PC-9 (cell line): ENCODE measurements at places on chromosomes 5 and 9. TPM values are rescaled to one million over a fixed set of nuclear protein-coding genes. Genes with fewer than 3 reads are reported as not detected.

GRCh38 chr9:4618700-4619099 is 43.4 kb upstream of the PLPP6 start:
- DNase-seq: no peak

GRCh38 chr5:171433352-171433698 is 13.9 kb downstream of the FGF18 start:
- no peak for DNase-seq

DNA sequence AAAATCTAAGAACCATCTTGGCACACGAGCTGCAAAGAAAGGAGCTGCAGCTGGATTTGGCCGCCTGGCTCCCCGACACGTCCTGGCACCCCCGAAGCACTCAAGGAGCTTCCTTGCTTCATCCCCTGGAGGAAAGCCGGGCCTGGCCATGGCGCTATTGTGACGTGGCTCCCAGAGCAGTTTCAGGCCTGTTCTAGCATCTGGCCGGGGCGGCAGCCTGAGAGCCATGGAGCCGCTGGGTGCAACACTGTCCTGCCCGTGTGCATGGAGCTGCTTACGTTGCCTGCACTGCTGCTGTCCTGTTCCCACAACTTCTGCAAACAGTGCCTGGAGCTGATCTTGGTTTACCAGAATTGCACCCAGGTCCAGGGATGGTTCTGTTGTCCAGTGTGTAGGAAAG is 63.5 kb downstream of the PTPDC1 start:
- DNase-seq: no peak

- DNase-seq: no peak
Measured at GRCh38 chr5:584216-584615, 27.9 kb upstream of the CEP72 start.

DNA sequence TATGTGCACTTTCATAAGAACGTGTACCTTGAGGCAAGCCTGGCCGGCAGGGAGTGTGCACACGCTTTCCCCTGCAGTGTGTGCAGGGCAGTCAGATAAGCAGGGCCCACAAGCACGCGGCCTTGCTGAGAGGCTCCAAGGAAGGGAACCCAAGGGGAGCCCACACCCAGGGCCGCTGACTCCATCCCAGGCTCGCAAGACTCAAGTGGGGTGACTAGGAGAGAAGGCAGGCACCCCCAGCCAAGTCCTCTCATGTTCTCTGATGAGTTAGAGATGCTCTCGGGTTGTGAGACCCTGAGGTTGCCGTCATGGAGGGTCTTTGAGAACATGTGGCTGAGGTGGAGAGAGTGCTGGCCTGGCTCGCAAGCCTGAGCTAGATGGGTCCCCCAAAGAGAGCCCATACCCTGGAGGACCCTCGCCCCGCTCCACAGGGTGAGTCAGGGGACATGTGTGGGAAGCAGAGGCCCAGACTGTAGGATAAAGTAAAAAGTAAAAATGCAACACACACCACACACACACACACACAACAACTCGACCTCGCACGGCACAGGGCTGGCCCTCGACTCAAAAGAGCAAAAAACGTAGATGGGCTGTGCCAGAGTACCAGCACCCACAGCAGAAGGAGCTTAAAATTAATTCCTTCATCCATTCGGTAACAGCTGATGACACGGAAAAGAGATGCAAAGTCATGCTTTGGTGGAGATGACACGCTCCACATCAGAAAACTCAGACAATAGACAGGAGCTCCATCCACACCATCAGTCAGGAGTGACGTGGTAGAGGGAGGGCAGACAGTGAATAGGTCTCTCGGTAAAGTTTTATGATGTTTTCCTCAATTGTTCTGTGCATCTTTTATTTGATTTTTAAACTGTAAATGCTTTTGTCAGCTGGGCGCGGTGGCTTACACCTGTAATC is 54.8 kb upstream of the NKD2 start:
- DNase-seq: no peak

DNA sequence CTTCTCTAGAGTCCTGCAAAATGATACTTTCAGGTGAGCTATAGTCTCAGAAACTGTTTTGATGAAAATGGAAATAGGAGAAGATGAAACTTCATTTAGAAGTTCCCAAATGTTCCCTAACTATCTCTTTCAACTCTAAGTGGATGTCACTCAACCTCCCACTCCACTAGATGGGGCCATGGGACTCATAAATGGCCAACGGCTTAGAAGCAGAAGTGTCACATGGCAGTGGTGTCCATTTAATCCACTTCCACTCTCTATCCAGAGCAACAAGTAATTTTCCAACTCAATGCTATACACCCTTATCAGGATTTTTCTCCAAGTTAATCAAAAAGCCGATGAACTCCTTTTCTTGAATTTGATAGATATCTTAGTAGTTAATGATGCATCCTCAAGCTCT is 295.7 kb downstream of the EDIL3 start:
- peak; percentile 9 for DNase-seq

DNA sequence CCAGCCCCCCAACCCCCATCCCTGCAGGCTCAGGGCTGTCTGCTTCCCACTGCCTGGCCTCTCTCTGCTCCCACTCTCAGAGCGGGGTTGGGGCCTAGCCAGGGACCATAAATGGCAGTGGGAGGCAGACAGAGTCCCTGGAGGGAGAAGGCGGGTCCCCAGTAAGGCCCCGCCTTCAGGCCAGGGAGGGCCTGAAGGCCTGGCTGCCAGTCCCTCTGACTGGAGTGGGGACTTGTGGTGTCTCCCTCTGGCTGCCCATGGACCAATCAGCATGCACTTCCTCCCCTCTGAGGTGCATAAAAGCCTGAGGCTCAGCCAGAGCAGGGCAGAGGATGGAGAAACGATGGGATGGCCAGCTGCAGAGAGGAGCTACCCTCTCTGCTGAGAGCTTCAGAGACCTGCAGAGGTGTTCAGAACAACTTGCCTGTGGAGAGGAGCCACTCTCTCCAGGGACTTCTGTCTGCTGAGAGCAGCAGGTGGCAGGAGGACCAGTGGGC is 2.7 kb upstream of the BTNL9 start:
- no peak for DNase-seq

Gene SMIM33
- not detected in 2 replicates for total RNA-seq

GRCh38 chr5:66826263-66826662 is 230.1 kb downstream of the MAST4 start:
- no peak for DNase-seq

GRCh38 chr5:142817949-142818431 is 47.8 kb downstream of the ARHGAP26 start:
- DNase-seq: no peak

DNA sequence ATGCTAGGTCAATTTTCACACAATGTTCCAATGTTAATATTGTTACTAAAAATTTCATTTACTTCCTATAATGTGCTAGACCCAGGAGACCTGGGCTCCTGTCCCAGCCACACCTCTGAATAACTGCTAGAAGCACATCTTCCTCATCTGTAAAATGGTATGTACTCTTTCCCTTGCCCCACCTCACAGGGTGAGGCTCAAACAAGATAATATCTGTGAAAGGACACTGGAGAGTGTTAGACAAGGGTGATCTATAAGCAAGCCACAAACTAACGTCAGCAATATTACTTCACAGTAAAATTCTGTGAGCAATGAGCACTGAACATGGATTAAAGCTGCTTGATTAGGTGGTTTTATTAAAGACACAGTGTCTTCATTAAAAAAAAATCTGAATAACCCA is 186.4 kb downstream of the EPB41L4A start:
- peak; percentile 22 for DNase-seq

- DNase-seq: no peak
Measured at GRCh38 chr5:173341961-173342430, 13.8 kb upstream of the STC2 start.

Gene GTF2H2C
- total RNA-seq: 16.9 and 24.7 TPM in 2 replicates

- no peak for DNase-seq
Measured at GRCh38 chr5:2886531-2886930, 135.1 kb upstream of the IRX2 start.

GRCh38 chr5:316210-317085 is 5.1 kb upstream of the AHRR start:
- DNase-seq: no peak

Gene TLX3
- total RNA-seq: not detected in 2 replicates

DNA sequence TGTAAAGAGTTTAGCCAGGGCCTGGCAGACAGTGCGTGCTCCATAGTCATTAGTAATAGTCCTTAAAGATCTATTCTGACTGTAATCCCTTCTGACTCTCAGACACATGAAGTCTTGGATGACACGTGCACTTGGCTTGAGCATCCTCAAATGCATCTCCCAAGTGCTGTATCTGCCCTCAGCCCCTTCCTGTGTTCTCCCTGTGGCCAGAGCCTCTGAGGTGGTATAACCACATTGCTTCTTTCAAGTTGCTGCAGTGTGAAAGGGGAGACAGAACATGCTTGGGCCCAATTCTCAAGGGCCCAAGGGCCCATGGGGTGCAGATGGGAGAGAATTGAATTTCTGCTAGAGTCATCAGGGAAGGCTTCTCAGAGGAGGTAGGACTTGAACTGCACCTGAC is 30.1 kb upstream of the HAND1 start:
- DNase-seq: no peak

- DNase-seq: no peak
Measured at GRCh38 chr5:38847559-38848347, 1.9 kb downstream of the OSMR start.

Gene LECT2
- not detected in 2 replicates for total RNA-seq

DNA sequence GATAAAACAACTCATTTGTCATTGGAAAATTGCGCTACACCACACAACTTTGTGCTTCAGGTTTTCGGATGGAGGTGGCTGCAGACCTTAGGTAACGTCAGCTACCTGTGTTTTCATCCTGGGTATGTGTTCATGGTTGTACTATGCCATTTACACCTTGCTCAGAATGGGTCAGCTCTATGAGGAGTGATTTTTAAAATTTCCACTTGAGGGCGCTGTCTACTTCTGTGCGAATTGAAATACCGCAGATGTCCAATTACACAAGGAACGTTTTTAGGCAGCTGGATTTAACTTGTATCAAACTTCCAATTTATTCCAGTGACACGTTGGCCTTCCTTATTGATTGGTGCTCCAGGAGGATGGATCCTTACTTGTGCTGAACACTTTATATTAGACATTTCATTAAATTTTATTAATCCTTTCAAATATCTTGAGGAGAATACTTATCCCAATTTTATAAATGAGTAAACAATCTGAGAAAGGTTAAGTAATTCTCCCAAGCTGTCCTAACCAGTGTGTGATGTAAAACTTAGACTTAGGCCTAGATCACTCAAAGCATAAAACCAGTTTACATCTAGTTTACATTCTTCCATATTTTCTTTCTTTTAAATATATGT is 23.4 kb downstream of the DMRTA1 start:
- DNase-seq: no peak

DNA sequence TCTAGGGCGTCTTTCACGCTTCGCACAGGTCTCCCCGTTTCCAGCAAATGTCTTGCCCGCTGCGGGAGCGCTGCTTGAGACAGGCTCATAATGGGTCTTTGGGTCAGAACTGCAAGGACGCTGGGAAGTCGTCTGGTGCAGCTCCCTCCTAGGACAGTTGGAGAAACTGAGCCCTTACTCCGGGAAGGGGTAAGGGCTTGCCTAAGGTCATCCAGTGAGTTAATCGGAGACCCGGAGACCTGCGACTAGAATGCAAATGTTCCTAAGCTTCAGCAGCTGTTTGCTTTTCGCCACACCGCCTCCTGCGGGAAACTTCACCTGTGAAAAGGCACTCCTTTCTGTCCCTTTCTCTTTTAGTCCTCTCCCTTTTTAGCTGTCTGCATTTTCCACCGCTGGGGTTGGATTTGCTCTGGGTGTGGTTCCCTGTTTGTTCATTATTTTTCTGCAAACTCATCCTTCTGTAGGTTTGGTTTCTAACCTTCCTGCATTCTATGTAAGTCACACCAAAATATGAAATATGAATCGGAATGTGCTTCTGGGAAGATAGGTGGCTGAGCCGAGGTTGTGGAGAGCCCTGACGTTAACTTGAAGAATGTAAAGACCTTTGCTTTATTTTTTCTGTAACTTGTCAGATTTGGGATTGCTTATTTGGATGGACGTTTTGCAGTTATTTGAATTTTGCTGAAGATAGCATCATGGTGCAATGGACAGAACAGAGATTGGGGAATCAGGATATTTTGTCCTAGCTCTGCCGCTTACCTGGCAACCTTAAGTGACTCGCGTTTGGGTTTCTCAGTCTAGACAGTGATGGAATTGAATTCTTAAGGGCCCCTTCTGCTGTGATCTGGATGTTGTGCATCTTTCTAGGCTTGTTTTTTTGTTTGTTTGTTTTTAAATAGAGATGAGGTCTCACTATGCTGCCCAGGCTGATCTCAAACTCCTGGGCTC is 909 bp downstream of the SLC36A1 start:
- peak; percentile 34 for DNase-seq
